ENCODE measurements at places on chromosomes 7 and 10.

DNA sequence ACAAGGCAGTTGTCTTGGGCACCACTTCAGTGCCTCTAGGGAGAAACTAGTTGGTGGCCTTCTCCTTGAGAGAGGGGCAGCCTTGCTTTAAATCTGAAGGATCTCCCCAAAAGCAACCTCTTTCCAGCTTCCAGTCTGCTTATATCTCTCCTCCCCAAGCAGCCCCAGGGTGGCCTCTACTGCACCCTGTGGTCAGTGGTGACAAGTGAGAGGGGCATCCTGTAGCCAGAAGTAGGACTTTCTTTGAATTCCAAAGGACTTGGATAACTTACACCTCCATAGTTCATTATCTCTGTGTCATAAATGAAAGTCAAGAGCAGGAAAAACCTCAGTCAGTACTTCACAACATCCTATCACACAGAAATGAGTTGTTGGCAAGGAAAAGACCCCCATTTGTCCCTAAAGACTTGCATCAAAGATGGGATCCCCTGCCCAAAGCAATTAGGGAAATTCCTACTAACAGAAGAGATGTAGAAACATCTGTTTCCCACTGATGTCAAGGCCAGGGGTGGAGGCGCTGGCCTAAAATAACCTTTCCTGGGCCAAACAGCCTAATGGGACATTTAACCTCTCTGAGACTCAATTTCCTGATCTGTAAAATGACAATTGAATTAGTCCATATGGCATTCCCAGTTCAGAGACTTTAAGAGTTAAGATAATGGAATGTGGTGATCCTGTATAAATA is 44.0 kb upstream of the ANKRD1 start:
- no peak for DNase-seq

- DNase-seq, result no peak
Measured at GRCh38 chr10:94292434-94293090, 70.2 kb downstream of the NOC3L start.

GRCh38 chr7:76273503-76273902 is 29.0 kb upstream of the HSPB1 start:
- no peak for DNase-seq

GRCh38 chr10:52906046-52906445 is 133.5 kb upstream of the MBL2 start:
- DNase-seq, result no peak

DNA sequence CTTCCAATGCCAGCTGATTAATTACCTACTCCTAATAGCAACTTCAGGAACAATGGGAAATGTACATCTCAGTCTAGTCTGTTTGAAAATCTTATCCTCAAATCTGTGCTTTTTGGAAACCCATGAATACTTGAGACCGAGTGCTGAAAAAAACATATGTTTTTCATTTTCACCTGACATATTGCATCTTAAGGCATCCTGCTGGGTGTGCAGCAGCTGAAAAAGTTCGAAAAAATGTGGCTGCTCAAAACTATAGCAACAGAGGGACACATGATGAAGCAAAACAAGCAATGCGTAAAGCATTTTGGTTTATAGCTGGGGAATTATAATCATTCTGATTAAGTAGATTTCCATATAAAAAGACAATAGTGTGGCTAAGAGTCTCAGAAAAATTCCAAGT is 218.0 kb downstream of the CREB5 start:
- no peak for DNase-seq

DNA sequence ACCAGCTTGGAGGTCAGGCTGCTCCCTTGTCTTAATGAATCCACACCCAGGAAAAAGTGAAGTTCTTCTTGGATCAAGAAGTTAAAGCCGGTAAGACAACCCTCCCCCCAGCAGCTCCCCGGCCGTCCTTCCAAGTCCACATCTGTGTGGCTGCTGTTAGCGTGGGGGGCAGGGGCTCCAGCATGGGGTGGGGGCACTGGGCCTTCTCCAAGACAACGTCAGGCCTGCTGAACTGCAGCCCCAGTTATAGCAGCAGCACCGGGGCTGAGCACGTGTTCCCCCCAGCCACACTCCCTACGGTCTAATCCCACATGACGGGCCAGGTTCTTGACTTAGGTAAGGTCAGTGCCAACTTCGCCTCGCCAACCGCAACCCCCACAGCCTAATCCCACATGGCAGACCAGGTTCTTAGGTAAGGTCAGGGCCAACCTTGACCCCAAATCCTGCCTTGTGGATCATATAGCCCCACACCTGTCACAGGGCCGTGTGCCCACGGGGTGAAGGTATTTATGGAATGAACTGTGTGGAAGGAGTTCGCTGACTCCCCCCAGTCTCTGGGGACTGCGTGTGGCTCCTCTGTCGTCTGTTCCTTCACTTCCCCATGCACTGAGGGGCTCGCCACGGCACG is 30.4 kb upstream of the EN2 start:
- no peak for DNase-seq

All from GM12865 (cell line).